Epithelial cell of proximal tubule (primary cell): ENCODE measurements at places on chromosomes 5 and 9. TPM values are rescaled to one million over a fixed set of nuclear protein-coding genes. Genes with fewer than 3 reads are reported as not detected.

DNA sequence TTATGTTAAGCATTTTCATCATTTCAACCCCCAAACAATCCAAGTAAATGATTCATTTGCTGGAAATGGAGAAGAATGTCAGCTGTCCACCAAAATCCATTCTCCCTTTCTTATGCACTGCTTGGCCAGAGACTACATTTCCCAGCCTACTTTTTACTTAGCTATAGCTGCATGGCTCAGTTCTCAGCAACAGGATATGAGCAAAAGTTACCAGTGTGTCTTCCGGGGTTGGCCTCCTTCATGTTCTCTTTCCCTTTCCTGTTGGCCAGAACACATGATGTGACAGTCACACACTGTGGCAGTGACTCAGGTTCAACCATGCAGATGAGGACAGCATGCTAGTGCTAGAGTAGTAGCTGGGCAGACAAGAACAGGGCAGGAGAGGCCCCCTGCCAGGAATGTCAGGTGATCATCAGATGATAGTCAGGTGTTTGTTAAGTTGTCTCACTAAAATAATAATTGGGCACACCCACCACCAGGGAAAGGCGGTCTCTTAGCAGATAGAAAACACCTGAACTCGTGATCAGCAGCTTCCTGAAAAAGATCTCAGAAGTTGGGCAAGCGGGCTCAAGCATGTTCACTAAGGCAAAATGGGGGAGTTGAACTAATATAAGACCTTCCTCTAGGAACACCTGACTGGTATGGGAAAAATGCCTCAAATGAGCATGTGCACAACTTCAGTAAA is 12.2 kb downstream of the GPR150 start:
- DNase-seq: peak; percentile 47

The ENHO gene
- 0.22 and 0.75 TPM in 2 replicates for total RNA-seq

DNA sequence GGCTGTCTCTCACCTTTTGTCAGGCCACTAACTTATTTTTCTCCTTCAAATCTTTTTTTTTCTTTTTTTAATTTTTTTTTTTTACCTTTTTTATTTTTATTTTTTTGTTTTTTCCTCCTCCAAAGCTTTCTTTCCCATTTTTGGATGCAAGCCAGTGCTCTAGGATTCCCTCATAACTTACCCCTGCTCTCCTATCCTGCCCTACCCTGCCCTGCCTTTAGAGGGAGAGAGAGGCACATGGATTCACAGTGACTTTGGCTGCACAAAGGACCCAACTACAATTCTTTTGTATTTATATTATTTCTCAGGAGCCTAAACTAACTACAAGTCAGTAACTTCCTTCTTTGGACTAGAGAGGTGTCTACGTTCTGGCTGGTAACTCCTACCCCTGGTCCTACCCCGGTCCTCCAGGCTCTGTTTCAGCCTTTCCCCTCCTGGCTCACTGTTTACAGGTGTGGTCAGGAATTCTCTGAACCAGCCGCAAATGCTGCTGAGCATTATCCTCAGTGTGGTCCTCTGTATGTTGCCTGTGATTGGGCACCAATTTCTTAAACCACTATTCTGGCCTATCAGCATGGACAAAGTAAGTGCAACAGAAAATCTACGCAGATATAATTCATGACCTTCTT is 8.4 kb upstream of the RUSC2 start:
- DNase-seq: no peak

- DNase-seq: no peak
These were observed 65.8 kb upstream of the RANBP3L start for GRCh38 chr5:36367524-36367923.

DNA sequence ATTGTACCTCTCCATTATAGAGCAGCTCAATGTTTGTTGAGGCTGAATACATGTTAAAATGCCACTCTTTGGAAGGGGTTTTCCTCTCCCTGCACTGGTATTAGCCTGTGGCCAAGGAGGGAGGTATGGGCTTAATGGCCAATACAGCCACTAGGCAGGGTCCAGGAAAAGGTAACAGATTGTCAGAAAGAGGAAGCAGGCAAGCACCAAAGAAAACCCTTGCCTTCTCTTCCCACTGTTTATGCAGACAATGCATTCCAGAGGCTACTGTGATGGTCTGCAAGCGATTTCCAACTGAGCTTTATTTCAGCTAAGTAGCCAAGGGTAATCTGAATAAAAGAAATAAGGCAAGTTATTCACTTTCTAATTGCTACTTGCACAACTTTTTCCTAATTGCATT is 95.3 kb upstream of the SLC27A6 start:
- no peak for DNase-seq

The SNX2 gene
- total RNA-seq: 34.0 and 50.1 TPM in 2 replicates

The MZB1 gene
- total RNA-seq: not detected in 2 replicates

The PTGES gene
- 15.3 and 33.6 TPM in 2 replicates for total RNA-seq

The RARS1 gene
- 109 and 137 TPM in 2 replicates for total RNA-seq

GRCh38 chr5:181224390-181225229 is 1.5 kb downstream of the TRIM41 start:
- DNase-seq: no peak

The PLCXD3 gene
- total RNA-seq: 0.07 and 0.46 TPM in 2 replicates

The HTR4 gene
- not detected in 2 replicates for total RNA-seq

The PCDHA9 gene
- total RNA-seq: not detected in 2 replicates

DNA sequence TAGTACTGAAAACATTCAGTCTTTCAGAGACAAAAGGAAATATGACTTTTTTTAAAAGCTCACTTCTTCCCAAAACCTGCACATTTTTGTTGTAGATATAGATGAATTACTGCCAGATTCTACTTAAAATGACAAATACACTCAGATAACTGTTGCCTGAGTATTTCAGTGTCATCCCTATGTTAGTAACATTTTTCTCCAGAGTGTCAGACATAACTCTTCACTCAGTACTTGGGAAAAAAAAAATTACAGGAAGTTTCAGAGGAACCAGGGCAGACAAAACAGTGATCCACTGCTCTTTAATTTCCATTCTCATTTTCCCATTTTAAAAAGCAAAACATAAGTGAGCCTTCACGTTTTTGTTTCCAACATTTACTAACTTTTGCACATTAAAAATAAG is 79.3 kb upstream of the ITGA1 start:
- DNase-seq: no peak

- no peak for DNase-seq
These were observed 106.4 kb downstream of the CACNA1B start for GRCh38 chr9:137984005-137984404.

DNA sequence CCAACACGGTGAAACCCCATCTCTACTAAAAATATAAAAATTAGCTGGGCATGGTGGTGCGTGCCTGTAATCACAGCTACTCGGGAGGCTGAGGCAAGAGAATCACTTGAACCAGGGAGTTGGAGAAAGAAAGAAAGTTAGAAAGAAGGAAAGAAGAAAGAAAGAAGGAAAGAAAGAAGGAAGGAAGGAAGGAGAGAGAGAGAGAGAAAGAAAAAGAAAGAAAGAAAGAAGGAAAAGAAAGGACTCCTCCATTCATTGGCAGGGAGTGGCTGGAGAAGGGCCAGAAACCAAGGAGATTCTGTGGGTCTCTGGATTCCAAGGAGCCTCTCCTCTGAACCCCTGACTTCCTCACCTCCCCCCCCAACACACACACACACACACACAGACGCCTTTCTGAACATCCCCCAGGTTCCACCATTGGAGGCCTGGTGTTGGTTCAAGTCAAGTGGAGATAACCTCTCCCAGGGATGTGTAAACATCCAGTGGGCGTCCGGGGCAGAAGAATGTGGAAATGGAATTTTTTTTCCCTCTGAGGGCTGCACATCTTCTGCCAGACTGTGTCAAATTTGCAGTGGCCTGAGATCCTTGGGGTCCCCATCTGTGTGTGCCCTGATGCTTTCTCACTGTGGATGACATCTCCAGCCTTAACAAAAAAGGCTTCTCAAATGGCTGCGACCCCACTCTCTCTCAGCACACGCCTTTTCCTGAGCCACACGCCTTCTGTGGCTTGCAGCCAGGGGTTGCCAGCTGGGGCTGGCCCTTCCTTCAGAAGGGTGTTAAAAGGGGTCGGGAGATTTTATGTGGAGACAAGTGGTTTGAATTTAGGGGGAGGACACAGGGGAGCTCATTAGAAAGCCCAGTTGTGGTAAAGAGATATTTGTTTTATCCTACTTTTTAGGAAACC is 109.3 kb upstream of the HAND1 start:
- DNase-seq: no peak

DNA sequence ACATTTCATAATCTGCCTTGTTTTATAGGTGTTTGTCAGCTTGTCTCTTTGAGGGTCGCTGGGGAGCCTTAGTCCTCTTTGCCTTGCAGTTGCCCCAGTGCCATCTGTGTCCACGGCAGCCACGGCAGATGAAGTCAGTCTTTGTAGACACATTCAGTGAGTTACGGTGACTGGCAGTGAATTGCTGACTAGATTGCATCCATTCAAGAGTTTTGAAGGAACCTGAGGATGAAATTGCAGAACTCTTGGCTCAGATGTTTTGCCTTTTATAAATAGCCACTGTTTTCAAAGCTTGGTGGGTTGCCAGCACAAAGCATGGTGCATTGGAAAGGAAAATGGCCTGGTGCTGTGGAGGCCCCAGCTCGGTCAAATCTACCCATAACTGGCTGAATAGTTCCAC is 125.6 kb downstream of the TRIO start:
- no peak for DNase-seq

DNA sequence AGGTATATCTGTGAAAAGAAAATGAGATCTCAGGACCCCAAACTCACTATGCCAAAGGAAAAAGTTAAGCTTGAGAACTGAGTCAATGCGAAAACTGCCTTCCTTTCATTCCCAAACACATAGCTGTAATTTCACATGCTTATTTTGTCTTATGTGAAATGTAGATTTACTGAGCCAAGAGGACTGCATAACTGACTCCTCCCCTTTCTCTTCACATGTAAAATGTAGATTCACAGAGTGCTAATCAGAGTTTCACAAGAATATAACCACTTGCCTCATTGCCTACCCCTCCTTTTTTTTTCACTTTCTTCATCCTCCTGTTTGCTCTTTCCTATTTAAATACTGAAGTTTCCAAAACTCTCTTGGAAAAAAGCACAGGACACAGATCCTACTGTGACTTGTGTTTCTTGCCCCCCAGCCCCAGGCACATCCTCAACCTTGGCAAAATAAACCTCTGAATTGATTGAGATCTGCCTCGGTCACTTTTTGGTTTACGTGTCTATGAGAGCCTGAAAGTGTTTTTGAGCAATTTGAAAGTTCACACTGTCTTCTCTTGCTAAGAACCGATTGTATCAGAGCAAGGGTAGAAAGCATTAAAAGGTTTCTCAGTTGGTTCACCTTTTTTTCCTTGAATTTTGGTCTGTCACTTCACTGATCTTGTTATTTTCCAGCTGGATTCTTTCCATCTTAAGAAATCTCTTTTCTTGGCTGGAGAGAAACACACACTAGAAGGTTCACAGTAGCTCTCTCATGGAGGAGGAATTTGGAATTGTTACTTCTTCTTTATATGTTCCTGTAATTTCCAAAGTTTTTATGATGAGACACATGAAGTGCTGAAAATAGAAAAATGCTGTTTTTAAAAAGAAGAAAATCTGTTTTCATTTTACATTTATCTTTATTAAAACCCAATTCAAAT is 44.8 kb upstream of the SNAPC3 start:
- no peak for DNase-seq

DNA sequence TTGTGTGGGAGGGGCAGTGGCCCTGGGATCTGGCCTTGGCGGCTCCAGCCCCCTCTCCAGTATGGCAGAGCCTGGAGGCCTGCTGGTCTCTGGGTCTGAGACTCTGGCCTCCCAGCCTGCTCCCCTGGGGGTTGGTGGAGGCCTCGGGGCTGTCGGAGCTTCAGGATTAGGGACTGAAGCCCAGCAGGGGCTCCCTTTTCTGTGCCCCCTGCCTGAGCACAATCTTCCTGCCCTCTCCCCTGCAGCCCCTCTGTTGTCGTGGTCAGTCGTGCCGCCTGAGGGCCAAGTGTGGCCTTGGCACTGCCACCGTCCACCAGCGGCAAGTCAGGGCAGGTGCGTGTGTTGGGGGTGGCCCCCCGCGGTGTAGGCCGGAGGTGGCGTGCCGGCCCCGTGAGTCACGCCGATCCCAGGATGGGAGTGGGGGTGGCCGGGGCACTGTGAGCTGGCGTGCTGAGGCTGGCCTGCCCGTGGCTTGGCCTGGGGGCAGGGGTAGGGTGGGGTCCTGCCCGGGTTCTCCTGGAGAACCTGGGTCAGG is 53.6 kb downstream of the RXRA start:
- DNase-seq: no peak

GRCh38 chr5:137234973-137235943 is 263.9 kb downstream of the SPOCK1 start:
- DNase-seq: no peak

DNA sequence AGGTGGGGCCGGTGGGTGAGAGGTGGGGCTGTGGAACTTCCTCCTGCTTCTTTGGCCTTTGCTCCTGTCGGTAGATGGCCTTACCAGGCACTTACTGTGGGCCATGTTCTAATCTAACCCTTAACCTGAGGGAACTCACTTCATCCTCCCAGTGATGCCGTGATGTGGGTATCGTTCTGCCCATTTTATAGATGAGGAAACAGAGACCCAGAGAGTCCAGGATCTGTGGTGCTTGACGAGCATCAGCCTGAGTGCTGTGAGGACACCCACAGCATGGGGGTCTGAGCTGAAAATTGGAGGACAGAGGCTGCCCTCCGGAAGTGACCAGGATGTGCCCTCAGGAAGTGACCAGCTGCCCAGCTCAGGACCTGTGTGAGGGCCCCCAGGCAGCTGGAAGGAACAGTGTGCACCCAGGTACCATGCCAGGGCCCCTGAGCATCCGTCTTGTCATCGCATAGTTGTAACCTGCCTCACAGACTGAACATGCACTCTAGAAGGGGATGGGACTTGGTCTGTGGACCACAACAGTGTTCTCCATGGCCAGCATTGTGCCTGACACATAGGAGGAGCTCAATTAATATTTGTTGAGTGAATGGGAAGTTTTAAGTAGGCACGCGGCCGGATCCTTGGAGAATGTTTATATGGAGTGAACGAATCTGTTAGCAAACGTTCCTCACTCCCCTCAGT is 8.5 kb downstream of the NEK6 start:
- no peak for DNase-seq

GRCh38 chr9:93189369-93190132 is 5.6 kb downstream of the WNK2 start:
- no peak for DNase-seq

The SH3PXD2B gene
- total RNA-seq: 23.7 and 25.6 TPM in 2 replicates

The SPACA9 gene
- 2.0 and 5.2 TPM in 2 replicates for total RNA-seq

- DNase-seq: no peak
These were observed 77.4 kb downstream of the MSX2 start for GRCh38 chr5:174801798-174802197.

The GRXCR2 gene
- not detected in 2 replicates for total RNA-seq

DNA sequence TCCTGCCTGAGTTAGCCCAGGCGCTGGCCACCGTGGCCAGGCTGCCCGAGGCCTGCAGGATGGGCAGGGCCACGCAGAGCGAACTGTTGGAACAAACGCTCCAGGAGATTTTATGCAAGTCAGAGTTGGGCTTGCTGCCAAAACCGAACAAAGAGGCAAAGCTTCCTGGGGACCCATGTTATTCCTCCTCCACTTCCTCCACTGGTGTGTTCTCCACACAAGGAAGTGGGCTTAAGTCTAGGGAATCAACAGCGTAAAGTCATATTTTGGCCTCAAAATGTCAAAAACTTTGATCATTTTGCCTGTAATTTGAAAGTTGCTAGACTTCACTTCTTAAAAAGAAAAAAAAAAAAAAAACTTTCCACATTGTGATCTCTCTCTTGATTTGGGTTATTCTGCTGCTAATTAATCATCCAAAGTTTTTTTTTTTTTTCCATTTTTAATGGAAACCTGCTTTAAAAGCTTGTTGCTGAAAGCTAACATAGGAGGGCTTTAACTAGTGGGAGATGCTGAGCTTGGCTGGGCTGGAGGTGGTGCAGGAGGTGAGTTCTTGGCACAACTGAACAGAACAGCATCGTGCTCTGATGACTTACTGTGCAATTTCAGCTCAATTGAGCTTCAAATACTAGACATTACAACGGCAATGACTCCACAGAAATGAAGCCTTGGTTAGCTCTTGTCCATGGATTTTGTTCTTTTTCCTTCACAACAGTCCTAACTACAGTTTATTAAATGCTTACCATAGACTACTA is 73.0 kb downstream of the PTPDC1 start:
- no peak for DNase-seq
